ENCODE measurements at places on chromosomes 3 and 15. TPM values are rescaled to one million over a fixed set of nuclear protein-coding genes. Genes with fewer than 3 reads are reported as not detected.

DNA sequence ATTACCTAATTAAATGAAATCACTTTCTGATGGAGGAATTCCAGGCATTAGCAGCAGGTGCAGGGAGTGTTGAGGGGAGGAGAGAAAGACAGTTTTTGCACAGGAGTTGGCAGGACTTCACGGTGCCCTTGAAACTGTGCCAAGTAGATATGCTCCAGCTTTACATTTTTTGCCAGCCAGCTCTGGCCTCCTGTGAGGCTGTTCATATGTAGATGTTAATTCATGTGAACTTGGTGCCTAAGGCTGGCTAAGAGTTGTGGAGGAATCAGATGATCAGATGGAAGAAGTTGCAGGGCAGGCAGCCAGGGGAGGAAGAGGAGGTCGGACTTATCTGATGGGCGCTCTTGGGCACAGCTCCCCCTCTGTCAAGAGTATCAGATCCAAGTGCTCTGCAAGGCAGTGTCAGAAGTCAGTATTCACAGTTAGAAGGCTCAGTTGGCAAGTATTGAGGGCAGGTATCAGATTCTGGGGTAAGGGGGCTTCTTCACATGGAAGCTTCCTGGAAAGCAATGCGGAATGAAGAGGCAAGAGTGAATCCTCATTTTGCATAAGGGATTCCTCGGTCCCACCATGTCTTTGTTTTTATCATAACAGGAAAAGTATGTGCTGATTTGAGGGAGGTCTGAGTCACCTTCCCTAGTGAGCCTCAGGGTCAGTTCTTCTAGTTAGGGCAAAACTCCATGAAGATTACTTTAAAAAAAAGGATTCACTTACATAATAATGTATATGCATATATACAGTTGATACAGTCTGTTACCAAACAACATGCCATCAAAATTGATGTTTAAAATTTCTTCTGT, 172.6 kb upstream of the UMPS start:
- peak; percentile 43 for DNase-seq

DNA sequence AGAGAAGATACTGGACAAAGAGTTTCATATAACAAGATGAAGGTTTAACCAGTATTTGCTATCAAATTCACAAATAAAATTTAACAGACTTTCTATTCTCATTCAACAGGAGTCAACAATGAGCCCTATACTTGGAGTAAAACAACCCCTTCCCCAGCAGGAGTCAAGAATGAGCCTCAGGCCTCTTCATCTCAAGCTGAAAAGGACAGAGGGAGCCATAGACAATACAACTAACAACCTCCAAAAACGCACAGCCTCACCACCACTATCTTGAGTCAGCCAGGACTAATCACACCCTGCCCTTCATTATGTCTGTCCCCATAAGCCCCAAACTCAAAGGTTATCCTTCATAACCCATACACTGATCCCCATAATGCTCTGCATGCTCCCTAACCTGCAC, 36.4 kb downstream of the ETFA start:
- no peak for DNase-seq

GRCh38 chr3:81602781-81603180, 158.7 kb downstream of the GBE1 start:
- no peak for DNase-seq

DPP8 gene
- 30.0 TPM for total RNA-seq

GRCh38 chr3:196694202-196694638, 17.8 kb downstream of the CEP19 start:
- DNase-seq = no peak

DNA sequence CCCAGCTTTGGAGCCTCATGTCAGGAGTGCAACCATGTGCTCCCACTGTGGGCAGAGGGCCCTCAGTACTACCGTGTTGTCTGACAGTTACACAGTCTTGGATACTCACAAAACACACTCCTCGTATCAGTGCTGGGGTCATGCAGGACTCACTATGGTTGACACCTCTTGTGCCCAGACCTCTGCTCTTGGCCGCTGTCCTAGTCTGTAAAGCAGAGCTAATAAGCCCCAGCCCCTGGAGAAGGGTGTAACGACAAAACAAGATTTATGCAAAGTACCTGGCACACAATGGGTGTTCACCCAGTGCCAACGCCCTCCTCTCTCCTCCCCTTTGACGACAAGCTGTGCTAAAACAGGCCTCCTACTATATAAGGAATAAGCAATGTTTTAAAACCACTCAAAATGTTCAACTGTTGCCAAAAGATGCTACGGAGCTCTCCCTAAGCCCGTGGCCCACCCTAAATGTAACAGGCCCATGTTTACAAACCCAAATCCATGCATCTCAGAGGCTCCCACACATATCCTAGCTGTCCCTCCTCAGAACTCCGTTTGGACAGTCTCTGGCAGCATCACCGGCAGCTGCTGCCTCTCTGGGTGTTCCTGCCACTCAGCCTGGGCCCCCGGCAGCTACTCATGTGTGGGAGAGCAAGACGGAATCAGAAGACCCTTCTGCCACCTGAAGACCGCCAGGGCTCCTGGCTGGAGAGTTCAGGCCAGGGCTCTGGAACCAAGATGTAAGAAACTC, 65.8 kb downstream of the MRPL46 start:
- no peak for DNase-seq

ERICH6 gene
- 0.09 TPM for total RNA-seq
